Diencephalon (tissue), 1 donor: ENCODE measurements at places on chromosomes 12 and 14. TPM values are rescaled to one million over a fixed set of nuclear protein-coding genes. Genes with fewer than 3 reads are reported as not detected.

The TAS2R50 gene
- 7.6 TPM for total RNA-seq

The ERH gene
- 121 TPM for total RNA-seq

The OR4E2 gene
- not detected for total RNA-seq

The SLCO1B1 gene
- total RNA-seq: not detected

The LIN7A gene
- total RNA-seq: 60.0 TPM

The BCL11B gene
- total RNA-seq: 81.0 TPM

The TMEM119 gene
- total RNA-seq: 2.8 TPM

The IRAK4 gene
- 6.2 TPM for total RNA-seq

The ADAM20 gene
- total RNA-seq: 3.7 TPM

The TAS2R20 gene
- 10.4 TPM for total RNA-seq

The IL22 gene
- not detected for total RNA-seq

The VWF gene
- total RNA-seq: 18.5 TPM

The CMA1 gene
- total RNA-seq: not detected

The GALNT9 gene
- 28.6 TPM for total RNA-seq

The DDX51 gene
- total RNA-seq: 12.0 TPM

The DLGAP5 gene
- 8.8 TPM for total RNA-seq

The MIP gene
- total RNA-seq: not detected
